ENCODE measurements at places on chromosomes 12 and 14.

DNA sequence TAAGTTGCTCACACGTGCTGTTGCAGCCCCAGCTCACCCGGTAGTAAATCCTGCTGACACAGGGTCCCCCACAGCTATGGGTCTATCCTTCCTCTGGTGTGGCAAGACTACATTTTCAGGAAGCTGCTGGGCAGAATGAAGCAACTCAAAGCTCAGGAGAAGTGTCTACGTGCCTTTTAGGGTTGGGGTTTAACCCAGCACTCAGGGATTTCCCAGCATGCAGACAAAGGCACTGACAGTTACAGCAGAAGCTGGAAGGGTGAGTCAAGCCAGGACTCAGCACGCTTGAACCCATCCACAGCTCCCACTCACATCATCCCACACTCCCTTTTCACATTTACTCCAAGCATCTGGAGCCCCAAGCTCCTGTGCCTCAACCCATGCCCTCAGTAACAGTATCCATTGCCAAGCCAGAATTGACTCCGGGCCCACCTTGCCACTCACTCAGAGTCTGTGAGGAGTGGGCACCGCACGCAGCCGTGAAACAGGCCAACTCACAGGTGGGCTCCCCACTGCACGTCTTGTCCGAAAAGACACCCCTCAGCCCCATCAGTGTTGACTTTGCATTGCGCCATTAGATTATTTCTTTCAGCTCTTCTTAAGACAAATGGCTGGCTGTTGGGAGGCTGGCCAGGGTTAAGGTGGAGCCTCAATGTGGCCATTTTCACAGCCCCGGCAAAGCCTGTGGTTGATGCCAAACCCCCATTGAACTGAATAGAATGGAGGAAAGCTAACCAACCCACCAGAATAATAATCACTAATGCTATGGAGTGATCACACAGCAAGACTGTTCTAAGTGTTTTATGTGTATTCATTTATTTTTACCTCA lies 59.6 kb downstream of the ZFP36L1 start:
- peaks cover 8% of the 10 kb centered on the region for H3K27me3 ChIP-seq
- H3K36me3 ChIP-seq: no peaks in the 10 kb centered on the region
- DNase-seq: no peak

GRCh38 chr12:96310067-96310466 lies 90.2 kb downstream of the CDK17 start:
- H3K4me3 ChIP-seq: no peak overlapping the region

- H3K4me3 ChIP-seq: no peak overlapping the region
- peak overlapping the region; percentile 45 for H3K27ac ChIP-seq
- peaks cover 2% of the 10 kb centered on the region for H3K27me3 ChIP-seq
- H3K36me3 ChIP-seq: peaks cover 48% of the 10 kb centered on the region
- DNase-seq: no peak
Observed at GRCh38 chr12:24929953-24930352, 18.9 kb downstream of the BCAT1 start.

GRCh38 chr14:36751920-36752319 lies 90.3 kb downstream of the PAX9 start:
- no peaks in the 10 kb centered on the region for H3K36me3 ChIP-seq
- H3K4me3 ChIP-seq: no peak overlapping the region
- no peak overlapping the region for H3K27ac ChIP-seq

DNA sequence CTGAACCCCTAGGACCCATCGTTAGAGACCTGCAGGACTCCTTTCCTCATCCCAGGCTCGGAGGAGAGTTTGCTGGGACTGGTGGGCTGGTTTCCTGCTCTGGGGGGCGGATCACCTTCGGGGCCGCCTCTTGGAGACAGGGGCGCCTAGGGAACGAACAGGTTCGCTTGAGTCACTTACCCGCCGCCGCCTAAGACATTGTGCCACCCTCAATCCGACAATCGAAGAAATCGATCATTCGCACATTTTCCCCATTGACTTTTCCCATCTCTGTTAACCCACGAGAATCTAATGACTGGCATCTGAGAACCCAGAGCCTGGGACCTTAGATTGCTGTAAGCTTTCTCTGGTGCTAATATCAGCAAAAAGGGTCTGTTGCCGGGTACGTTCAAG lies 322 bp downstream of the SLC39A9 start:
- no peak for DNase-seq
- H3K27me3 ChIP-seq: no peaks in the 10 kb centered on the region
- H3K4me3 ChIP-seq: peak overlapping the region; percentile 96

DNA sequence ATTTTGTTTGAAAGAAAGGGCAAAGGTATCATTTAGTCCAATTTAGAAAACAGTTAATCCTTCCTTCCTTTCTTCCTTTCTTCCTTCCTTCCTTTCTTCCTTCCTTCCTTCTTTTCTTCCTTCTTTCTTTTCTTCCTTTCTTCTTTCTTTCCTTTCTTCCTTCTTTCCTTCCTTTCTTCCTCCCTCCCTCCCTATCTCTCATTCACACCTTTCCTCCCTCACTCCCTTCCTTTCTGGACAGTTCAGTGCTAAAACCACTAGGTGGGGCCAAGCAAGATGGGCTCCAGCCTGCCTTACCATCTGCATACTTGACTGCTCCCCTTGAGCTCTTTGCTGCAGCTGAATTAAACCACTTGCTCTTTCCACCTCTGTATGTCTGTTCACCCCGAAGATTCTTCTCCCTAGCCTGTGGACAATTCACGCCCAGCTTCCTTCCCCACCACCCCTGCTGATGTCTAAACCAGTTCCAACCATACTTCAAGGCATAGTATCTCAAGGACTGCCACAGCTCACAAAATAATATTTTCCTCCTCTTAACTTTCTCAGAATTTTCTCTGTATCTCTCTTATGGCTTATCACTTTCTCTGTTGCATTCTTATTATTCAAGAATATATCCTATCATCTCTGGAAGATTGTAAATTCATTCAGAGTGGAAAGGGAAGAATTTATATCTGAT lies 78.0 kb downstream of the DBX2 start:
- H3K27ac ChIP-seq: no peak overlapping the region
- H3K27me3 ChIP-seq: no peaks in the 10 kb centered on the region
- H3K36me3 ChIP-seq: no peaks in the 10 kb centered on the region
- H3K4me3 ChIP-seq: no peak overlapping the region
- H3K4me1 ChIP-seq: no peaks in the 10 kb centered on the region
